ENCODE measurements at places on chromosomes 1 and 21. TPM values are rescaled to one million over a fixed set of nuclear protein-coding genes. Genes with fewer than 3 reads are reported as not detected.

RNF186 gene
- total RNA-seq, result not detected

DNA sequence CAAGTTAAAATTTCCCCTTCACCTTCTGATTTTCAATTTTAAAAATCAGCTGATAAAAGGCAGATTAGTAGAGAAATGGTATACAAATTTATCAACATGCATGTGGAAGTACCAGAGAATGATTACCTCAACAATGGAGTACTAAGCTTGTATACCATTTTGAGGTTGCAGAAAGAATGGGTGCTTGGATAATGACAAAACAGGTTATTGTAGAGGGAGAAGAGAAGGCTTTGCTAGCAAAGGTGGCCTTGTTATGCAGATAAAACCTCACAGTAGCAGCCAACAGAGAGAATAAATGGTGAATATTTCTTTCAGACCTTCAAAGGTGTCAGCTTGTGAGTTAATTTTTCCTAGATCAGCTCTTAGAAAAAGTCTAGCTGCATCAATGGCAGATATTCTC is 1174.9 kb upstream of the ADGRL4 start:
- no peak for DNase-seq
- no peak overlapping the region for H3K27ac ChIP-seq
- H3K27me3 ChIP-seq, result no peaks in the 10 kb centered on the region
- H3K4me1 ChIP-seq, result no peaks in the 10 kb centered on the region
- H3K36me3 ChIP-seq, result no peaks in the 10 kb centered on the region

GRCh38 chr1:43760745-43761317 is 53.5 kb downstream of the ST3GAL3 start:
- no peak overlapping the region for H3K4me3 ChIP-seq
- no peak for DNase-seq
- H3K4me1 ChIP-seq, result peaks cover 9% of the 10 kb centered on the region
- no peaks in the 10 kb centered on the region for H3K27me3 ChIP-seq
- no peaks in the 10 kb centered on the region for H3K36me3 ChIP-seq

DNA sequence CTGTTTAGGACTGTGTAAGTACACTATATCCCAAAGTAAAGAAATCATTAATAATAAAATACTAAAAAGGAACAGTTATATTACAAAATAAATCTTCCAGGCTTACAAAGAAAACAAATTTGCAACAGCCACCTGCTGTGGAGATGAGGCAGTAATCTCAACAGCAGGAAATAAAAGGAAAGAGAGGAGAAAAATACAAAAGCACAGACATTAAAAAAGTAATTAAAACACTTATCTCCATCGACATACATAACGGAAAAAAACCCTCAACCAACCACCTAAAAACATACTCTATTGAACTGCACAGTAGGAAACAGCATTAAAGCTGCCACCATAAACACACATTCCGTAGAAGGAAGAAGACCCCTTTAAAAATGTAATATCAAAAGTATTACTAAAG is 317.6 kb downstream of the DPYD start:
- H3K4me3 ChIP-seq, result no peak overlapping the region
- no peaks in the 10 kb centered on the region for H3K4me1 ChIP-seq
- H3K36me3 ChIP-seq, result no peaks in the 10 kb centered on the region
- H3K27ac ChIP-seq, result no peak overlapping the region

DNA sequence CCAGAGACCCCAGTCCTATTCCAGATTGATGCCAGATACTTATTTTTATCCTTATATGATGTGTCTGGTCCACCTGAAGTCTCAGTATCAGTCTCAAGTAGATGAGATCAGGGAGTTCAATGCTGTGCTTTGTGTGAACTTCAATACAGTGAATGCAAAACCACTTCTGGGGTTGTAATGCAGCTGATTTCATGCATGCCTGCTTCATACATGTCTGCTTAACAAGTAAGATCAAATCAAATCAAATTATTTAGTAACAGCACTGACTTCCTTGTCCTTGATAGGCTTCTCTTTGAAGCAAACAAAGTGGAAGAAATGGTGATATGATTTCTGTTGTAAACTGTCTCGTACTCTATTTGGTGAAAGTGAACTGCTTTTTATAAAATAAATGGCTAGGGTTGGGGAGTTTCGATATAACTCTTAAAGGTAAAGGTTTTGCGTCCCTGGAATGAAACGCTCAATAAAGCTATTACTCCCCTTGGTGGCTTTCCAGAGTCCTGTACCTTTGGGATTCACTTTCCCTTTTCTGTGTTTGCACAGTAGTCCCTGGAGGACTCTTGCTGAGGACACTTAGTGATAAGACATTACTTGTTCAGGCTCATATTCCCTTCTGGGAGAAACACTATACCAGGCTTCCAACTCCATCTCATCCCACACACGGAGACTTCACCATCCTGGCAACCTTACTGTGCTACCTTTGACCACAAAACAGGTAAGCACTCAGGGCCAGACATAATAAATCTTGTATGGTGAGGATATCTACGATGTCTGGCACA is 59.3 kb downstream of the FH start:
- no peak for DNase-seq
- no peak overlapping the region for H3K27ac ChIP-seq
- no peaks in the 10 kb centered on the region for H3K27me3 ChIP-seq
- H3K4me1 ChIP-seq, result no peaks in the 10 kb centered on the region
- H3K4me3 ChIP-seq, result no peak overlapping the region

GRCh38 chr21:35625576-35625975 is 434.8 kb downstream of the SETD4 start:
- no peaks in the 10 kb centered on the region for H3K36me3 ChIP-seq
- H3K27ac ChIP-seq, result no peak overlapping the region
- no peak overlapping the region for H3K4me3 ChIP-seq
- no peak for DNase-seq
- no peaks in the 10 kb centered on the region for H3K27me3 ChIP-seq
- H3K4me1 ChIP-seq, result no peaks in the 10 kb centered on the region

GRCh38 chr21:34335316-34335715 is 28.5 kb upstream of the KCNE2 start:
- H3K36me3 ChIP-seq, result no peaks in the 10 kb centered on the region
- DNase-seq, result no peak
- no peak overlapping the region for H3K27ac ChIP-seq
- H3K4me3 ChIP-seq, result no peak overlapping the region

Data from lower lobe of right lung (tissue), 2 donors.